Stimulated activated CD8-positive, alpha-beta memory T cell treated with anti-CD3 and anti-CD28 coated beads, Interleukin-4, amount 100 ng/mL, for 1 hour (primary cell): ENCODE measurements at places on chromosomes 3 and 15.

GRCh38 chr3:118772547-118773011, 262.1 kb downstream of the IGSF11 start:
- DNase-seq = no peak

DNA sequence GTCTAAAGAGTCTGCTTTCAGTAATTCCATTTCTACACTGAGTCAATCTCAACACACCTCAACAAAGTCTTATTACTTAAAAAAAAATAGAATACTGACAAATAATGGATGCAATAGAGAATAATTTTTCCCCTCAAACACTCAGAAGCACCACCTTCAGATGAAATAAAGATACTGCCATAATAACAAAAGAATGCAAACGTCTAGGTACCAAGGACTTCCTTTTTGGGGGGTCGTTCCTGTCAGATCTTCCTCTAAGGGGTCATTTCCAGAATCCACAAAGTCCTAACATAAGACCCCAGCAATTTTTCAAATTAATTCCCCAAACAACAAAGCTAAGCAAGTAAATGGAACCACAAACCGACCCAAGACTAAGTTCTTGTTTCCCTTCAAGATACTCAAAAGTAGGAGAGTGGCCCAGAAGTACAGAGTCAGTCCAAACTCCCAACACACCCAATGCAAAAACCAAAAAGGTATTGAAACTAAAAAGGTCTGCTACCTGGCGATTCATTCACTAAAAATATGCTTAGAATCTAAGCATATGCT, 1.3 kb downstream of the RYK start:
- no peak for DNase-seq

DNA sequence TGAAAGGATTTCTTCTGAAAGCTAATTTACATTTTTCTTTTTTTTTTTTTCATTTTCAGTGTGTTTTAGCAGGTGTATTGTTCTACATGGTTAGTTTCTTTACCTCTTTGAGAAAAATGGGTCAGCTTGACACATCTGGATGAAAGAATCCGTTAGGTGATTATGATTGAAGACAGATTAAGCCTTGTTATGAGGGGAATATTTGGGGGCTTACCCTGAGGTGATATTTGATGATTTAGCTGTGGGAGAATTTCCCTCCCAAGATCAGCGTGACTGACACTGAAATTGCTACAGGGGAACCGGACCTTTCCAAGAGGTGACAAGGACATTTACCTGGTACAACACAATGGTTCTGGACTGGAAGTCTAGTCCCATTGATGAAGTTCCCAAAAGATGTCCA, 147.5 kb downstream of the NFKBIZ start:
- no peak for DNase-seq

GRCh38 chr15:22911306-22911705, 68.9 kb downstream of the CYFIP1 start:
- DNase-seq = no peak

- no peak for DNase-seq
These were observed 48.6 kb upstream of the SLCO2A1 start for GRCh38 chr3:134078169-134078831.

GRCh38 chr15:99324082-99324620, 72.9 kb downstream of the LRRC28 start:
- no peak for DNase-seq

DNA sequence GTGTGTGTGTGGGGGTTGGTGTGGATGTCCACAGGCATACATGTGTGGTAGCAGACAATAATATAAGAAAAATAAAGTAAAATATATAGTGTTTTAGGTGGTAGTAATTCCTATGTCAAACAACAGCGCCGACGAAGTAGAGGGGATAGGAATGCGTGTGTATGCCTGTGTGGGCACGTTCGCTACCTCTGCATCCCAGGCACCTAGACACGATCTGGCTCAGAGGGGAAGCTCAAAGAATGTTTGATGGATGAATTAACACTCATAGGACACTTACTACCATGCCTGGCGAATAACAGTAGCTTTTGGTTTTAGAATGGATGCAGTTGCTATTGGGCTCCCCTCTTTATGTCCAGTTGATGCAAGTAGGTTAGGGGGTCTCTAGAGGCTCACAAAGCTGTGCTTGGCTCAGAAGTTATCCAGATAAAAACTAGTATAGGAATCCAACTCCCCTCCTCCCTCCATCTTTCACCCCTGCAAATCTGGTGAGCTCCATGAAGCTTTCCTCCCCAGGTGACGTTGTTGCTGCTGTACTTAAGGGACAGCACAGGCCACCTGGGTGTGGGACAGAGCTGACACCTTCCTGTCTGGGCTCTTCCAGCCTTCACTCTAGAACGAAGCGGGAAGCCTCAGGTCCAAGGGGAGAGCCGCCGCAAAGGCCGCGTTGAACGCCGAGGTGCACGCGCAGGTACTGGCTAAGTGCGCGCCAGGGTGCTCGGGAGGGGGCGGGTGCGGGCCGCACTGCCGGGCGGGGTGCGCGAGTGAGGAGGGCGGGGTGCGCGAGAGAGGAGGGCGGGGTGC, 192.6 kb upstream of the LYSMD4 start:
- DNase-seq = peak; percentile 36

GRCh38 chr3:82940124-82940523, 1178.7 kb upstream of the GBE1 start:
- DNase-seq = no peak

- no peak for DNase-seq
These were observed 12.5 kb downstream of the CTSH start for GRCh38 chr15:78932258-78932808.

DNA sequence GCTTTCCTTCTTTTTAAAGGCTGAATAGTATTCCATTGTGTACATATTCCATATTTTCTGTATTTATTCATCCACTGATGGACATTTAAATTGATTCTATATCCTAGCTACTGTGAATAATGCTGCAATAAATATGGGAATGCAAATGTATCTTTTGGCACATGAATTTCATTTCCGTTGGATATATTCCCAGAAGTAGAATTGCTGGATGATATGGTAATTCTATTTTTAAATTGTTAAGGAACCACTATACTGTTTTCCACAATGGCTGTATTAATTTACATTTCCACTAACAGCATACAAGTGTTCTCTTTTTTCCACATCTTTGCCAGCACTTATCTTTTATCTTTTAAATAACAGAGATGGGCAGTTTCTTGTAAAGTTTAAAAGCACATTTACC, 302.7 kb downstream of the CTNNB1 start:
- DNase-seq = no peak

DNA sequence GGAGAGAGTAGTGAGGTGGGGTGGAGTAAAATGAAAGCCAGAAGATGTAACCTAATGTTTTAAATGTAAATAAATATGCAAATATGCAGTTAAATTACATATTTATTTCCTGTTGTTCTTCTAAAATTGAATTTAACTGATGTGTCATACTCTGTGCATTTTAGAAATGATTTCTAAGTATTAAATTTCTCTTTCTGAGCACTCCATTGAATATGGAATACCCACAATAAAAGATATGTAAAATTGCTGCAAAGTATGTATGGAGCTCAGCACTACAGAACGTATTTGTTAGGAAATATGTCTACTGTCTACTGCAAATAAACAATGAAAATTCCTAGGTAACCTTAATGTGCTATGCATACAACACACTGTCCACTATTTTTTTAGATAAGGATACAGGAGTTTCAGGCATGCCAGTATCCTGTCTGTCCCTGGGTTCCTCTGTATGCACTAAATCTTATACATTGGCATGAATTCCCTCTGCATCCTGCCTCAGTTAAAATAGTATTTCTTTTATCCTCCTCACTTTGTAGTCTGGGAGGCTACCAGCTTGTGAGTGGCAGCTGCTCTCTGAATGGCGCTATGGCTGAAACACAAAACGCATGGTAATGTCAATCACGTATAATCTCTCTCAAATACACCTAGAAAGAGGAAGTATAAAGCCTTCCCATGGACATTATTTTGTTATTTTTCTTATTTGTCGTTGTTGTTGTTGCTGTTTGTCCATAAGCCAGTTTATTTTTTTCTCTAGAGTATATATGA, 579.5 kb downstream of the PYDC2 start:
- DNase-seq = no peak

DNA sequence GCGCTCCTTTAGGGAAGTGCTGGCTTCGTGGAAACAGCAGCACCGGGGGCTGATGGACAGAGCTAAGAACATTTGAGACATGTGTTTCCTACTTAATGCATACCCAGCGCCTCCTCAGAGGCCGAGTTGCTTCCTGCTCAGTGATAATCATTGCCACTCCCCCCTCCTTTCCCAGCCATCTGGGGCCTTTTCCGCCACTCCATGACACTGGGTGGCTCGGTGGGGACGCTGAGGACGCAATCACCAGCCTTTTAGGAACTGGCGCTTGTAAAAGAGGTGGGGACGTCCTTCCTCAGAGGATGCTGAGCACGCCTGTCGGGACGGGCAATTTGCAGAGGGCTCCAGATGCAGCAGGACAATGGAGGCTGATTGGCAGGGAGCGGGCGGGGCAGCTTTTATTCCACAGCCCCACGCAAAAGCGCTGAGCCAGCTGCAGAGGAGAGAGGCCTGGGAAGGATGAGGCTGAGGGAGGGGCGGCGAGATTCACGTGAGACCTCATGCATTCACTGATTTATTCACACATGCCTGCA, 22.2 kb upstream of the IQSEC1 start:
- no peak for DNase-seq
